COR-L47 (cell line): ENCODE measurements at places on chromosomes 6 and 20.

GRCh38 chr20:50133041-50133440, 20.1 kb upstream of the UBE2V1 start:
- no peak for DNase-seq

GRCh38 chr6:27604986-27605385, 132.1 kb upstream of the ZNF184 start:
- no peak for DNase-seq

DNA sequence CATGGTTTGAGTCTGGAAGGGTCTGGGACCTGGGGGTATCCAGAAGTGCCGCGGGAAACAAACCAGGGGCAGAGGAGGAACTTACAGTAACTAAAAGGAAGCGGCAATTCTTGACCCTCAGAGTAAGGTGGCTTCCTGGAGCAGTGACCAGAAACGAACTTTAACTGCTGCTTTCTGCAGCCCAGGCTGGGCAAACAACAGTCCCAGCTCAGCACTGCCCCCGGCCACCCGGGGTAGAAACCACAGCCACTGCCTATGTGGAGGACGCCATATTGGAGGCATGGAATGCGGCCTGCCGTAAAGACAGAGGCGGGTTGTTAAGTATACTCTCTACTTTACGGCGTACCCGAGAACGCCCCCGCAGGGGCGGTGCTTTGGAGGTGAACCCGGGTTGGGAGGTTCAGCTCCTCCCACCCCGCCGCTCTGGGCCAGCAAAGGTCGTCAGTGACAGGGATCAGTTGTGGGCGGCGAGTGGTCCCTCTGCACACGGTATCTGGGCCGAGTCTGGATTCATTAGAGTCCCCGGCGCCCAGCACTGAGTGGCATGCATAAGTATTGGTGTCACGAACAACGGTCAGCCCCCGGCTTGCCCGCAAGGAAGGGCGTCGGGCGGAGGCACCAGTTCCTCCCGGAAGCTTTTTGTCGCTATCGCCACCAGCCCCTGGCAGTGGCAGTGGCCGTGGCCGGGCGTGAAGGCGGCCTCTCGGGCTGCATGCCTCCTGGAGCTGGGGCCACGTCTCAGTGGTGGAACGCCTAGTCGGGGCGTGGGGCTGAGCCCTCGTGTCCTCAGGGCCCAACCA, at the start of gene PDSS2:
TSS of gene PDSS2 (minus strand) at position 282 of the 800 bp plus-strand sequence. CDS start at position 3, 279 bp downstream.
- DNase-seq = peak; percentile 72

DNA sequence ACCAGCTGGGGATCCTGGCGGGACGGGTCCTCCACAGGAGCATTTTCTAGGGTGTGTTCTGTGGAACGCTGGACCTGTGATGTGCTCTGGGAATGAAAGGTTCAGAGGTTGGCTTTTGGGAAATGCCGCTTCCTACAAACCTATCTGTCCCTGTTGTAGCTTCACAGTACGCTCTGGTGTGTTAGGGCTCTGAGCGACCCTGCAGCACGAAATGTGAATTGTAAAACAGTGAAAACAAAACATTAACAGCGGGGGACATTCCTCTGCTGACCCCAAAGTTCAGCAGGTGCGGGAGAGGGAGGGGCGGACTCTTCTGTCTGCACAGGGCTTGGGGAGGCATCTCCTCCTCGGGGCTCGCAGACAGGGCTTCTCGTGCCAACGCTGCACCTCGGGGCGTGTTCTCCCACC, 155.9 kb downstream of the NRN1 start:
- DNase-seq = no peak

DNA sequence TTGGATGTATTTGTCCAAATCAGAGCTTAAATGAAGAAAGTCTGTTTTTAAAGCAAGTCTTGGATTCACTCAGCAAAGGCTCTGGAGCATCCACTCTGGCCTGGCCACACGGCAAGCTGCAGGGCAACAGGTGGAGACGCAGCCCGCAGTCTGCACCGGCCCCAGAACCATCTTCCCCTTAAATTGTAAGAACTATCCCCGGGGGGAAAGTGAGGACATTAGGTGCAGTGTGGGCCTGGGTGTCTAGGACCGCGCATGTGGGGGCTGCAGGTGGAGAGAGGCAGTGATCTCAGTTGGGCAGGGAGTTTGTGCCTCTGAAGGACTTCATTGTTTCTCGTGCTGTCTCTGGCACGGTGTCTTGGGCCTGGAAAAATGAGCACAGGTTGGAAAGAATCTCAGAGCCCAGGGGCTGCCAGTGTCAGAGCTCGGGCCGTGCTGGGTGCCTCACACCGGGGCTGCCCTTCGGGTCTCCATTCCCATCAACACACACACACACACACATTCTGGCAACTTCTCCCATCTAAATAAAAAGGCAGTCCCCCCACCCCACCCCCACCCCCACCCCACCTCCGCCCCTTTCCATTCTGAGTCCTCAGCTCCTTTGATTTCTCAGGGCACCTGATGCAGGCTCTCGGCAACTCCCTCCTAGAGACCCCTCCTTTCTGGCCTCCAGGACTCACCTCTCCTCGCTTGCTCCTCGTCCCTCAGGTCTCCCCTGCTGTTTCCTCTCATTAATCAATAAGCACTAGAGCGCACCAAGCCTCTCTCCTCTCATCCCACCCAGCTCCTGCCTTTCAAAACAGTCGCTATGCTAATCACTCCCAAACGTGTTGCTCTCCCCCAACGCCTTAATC, 48.4 kb downstream of the FOXF2 start:
- DNase-seq = no peak

DNA sequence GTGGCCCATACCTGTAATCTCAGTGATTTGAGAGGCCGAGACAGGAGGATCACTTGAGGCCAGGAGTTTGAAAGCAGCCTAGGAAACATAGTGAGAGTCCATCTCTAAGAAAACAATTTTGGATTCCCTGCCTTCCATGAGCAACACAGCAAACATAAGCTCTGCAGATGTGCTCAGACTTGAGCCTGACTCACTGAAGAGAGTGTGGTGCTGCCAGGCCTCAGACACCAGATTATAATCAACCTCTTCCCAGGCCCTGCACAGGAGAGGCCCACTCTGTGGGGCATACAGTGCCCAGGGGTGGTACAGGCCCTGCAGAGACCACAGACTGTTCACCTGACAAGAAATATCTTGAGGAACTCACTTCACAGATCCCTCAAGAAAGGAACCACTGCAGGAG, 19.9 kb downstream of the HLA-DPB1 start:
- no peak for DNase-seq

DNA sequence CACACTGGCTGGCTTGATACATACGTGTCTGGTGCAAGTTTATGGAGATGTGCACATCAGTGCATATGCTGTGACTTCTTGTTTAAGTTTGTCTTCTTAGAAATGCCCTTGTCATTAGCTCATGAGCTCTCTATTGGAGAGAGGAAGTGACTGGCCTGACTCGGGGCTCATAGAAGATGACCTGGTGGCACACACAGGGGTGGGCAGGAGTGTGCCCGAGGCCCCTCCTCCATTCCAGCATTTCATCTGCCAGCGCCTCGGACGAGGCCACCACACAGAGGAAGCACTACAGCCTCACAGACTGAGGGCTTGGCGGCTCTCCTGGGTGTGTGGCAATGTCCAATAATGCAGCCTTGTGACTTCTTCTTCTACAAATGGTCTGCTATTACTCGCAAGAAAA, 109.7 kb downstream of the FAM120B start:
- no peak for DNase-seq

DNA sequence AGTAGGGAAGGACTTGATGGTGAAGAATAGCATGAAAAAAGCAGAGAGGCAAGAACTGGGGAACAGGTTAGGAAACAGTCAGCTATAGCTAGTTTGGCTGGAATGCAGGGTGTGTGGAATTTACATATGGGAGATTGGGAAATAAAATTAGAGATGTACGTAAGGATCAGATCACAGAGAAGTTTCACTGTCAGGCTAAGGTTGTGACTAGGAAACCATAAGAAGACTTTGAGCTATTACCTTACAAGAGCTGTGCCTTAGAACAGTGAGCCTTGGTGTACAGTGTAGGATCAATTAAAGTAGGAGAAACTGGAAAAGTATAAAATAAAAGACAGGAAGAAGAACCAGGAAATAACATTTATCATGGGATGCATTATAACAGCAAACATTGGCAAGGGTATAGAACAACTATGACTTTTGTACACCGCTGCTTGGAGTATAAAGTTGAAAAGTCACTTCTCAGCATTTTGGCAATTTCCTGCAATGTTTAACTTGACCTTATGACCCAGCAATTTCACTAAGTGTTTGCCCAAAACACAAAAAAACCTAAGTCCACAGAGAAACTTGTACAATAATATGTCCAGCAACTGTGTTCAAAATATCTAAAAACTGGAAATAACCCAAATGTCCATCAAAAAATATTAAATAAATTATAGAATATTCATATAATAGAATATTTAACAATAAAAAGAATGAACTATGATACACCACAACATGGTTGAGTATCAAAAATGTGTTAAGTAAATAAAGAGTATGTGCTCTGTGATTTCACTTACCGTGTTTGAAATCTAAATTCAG, 31.2 kb upstream of the SPTLC3 start:
- DNase-seq = no peak

DNA sequence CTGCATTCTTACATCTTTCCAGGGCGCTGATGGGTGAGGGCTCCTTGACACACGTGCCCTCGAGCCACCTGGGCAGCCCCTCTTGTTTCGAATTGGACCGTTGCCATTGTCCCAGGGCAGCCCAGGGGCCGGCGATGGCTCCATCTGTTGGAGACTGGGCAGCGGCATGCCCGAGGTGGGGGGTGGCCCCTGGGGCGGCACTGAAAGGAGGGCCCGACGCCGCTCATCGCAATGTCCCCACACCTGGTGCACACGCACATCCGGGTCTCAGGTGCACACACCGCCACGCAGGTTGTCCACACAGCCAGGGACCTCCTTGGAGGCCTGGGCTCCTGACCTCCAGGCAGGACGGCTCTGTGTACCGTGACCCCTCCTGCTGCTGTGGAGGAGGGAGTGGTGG, 18.0 kb downstream of the GATA5 start:
- DNase-seq = no peak

DNA sequence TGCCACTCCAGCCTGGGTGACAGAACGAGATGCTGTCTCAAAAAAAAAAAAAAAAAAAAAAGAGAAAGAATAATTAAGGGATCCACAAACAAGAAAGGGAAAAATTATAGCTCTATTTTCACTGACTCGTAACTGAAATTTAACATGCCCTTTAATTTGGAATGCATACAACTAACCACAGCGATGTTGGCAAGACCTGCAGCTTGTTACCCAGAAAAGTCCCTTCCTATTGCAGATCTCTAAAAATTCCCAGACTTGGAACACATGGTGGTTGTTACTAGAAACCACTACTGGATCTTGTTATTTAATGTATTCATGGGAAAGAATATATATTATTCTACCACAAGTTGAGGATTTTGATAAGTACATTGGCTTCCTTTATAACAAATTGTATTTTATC, 27.8 kb upstream of the SMIM28 start:
- DNase-seq = no peak

DNA sequence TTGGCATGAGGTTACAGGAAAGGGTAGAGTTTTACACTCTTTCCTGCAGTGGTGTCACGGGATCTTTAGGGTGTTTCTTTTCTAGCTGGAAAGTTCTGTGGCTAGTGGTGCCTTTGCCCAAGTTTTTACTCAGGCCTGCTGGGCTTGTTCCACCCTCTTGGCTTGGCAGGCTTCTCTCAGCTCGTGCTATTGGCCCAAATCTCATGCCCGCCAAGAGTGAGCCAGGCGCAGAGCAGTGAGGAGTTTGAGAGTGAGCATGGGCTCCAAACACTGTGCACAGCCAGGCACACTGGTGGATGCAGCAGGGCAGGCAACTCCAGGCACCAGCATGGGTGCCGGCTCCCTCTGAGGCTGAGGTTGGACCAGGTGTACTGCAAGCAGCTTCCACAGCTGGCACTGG, 206.5 kb downstream of the SAMD5 start:
- no peak for DNase-seq

DNA sequence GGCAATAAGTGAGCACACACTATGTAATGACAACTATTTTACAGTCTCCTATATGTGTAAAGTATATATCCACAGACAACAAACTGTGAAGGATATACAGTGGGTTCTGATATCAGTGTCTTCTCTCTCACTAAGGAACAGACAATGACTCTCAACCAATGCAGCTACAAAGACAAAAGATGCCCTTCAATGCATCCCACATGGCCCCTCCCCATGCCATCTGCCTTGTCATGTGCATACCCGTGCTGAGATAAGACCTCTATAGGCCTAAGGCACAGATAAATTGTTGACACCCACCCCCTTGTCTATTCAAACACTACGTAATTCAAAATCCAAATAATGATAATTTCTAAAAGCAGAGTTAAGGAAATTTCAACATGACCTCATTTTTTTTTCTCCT, 1123.5 kb upstream of the MAP3K7 start:
- no peak for DNase-seq

DNA sequence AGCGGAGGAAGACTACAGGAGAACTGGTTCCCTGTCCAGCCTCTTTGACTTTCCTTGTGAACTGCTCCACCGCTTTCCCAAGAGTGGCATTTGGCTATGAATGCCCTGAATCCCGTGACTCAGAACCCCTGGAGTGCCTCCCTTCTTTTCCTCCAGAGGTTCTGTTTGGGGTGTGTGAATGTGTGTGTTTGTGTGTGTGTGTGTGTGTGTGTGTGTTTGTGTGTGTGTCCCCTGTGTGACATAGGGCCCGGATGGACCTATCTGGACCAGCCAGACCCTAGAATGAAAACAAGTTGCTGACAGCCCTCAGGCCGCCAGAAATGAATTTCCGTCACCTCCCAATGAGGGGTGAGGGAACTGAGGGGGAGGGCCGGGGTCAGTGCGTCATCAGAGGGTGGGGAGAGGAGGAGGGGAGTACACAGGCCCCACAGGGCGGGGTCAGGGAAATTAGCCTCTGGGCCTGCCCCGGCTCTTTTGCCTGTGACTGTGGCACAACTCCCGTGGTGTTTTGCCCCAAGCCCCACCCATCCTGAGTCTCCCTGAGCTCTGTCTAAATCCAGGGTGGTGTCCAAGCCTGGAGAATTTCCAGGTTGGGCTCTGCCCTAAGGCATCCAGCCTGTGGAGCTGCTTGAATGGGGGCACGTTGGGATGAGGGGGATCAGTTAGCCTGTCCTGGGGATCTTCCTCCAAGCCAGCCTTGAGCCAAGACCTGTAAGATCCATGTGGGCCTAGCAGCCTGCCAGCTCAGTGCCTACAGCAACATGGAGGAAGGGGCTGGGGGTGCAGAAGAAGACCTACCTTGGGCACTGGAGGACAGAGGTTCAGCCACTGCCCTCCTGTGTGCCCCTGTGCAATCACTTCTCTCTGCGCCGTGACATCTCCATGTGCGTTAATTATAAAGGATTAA, 15.2 kb upstream of the MRPS18A start:
- DNase-seq = peak; percentile 45

DNA sequence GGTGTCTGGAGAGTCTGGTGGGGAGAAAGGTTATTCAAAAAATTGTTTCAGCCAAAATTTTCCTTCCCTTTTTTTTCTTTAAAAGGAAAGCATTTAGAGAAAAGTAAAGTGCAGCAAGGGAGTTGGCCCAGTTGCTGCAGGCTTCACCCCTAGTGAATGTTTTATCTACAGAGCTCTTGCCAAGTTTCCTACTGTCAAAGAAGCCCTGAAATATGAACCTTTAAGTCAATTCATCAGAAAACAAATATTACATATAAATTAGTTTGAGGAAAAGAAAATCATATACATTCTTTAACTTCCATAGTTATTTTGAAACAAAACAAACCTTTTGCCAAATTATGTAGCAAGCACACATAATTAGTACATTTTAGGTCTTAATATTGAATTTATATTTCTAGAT, 25.0 kb upstream of the HMGCLL1 start:
- DNase-seq = no peak
